ENCODE measurements at places on chromosomes 3 and 15.

GRCh38 chr3:48143992-48144391 lies 44.2 kb downstream of the CDC25A start:
- no peak overlapping the region for H3K4me3 ChIP-seq
- H3K4me1 ChIP-seq, result no peaks in the 10 kb centered on the region
- H3K27me3 ChIP-seq, result no peaks in the 10 kb centered on the region

GRCh38 chr3:128489927-128490649 lies 2.9 kb downstream of the GATA2 start:
- H3K4me1 ChIP-seq, result peaks cover 46% of the 10 kb centered on the region
- H3K27me3 ChIP-seq, result peaks cover 61% of the 10 kb centered on the region
- peak overlapping the region; percentile 76 for H3K27ac ChIP-seq
- H3K4me3 ChIP-seq, result peak overlapping the region; percentile 62
- H3K36me3 ChIP-seq, result no peaks in the 10 kb centered on the region

DNA sequence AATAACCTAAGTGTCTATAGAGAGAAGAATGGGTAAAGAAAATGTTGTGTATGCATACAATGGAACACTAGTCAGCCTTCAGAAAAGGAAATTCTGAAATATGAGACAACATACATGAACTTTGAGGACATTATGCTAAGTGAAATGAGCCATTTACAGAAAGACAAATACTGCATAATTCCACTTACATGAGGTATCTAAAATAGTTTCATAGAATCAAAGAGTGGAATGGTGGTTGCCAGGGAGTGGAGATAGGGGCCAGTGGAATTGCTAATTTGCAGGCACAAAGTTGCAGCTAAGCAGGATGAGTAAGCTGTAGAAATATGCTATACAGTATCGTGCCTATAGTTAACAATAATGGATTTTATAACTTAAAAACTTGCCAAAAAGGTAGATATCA lies 779.6 kb upstream of the ARPP21 start:
- H3K36me3 ChIP-seq, result no peaks in the 10 kb centered on the region
- H3K27me3 ChIP-seq, result no peaks in the 10 kb centered on the region
- DNase-seq, result no peak

GRCh38 chr3:106820726-106821362 lies 556.4 kb upstream of the CCDC54 start:
- no peaks in the 10 kb centered on the region for H3K36me3 ChIP-seq
- H3K27me3 ChIP-seq, result no peaks in the 10 kb centered on the region
- no peaks in the 10 kb centered on the region for H3K4me1 ChIP-seq
- no peak overlapping the region for H3K27ac ChIP-seq
- DNase-seq, result no peak

- no peak for DNase-seq
- no peak overlapping the region for H3K27ac ChIP-seq
Observed at GRCh38 chr15:45729141-45729540, 94.3 kb downstream of the SQOR start.

DNA sequence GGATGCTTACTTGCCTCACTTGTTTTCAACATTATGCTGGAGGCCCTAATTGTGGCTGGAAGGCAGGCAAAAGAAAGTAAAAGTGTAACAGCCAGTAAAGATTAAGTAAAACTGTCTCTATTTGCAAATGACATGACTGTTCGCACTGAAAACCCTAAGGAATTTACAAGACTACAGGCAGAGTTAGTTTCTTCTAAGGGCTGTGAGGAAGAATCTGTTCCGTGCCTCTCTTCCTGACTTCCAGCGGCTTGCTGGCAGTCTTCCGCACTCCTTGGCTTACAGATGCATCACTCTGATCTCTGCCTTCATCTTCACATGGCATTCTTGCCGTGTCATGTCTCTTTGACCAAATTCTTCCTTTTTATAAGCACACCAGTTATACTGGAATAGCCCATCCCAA lies 86.1 kb downstream of the DLG1 start:
- H3K27me3 ChIP-seq, result no peaks in the 10 kb centered on the region
- no peak for DNase-seq
- H3K4me3 ChIP-seq, result no peak overlapping the region
- no peak overlapping the region for H3K27ac ChIP-seq
- no peaks in the 10 kb centered on the region for H3K36me3 ChIP-seq
- peaks cover 11% of the 10 kb centered on the region for H3K4me1 ChIP-seq

DNA sequence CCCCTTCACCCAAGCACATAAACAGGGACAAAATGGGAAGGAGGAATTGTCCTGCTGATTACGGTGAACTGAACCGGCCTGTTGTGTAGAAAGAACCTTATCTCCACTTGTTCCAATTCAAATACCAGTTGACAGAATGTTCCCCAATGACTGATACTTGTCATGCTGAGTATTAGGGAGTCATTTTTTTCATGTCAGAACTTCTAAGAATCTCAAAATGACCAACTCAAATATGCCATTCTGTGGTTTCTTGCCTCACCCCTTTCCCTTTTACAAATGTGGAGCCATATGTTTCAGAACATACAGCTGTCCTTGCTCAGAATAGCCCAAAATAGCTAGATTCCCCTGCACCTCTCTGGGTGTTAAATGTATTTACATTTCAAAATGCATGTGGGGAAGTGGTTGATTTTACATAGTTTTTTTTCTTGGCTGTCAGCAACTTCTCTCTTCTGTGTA lies 405.9 kb upstream of the TBL1XR1 start:
- H3K4me3 ChIP-seq, result no peak overlapping the region
- H3K27ac ChIP-seq, result peak overlapping the region; percentile 69

GRCh38 chr3:23659840-23660430 lies 145.8 kb upstream of the UBE2E1 start:
- H3K27me3 ChIP-seq, result no peaks in the 10 kb centered on the region
- H3K36me3 ChIP-seq, result no peaks in the 10 kb centered on the region
- no peak overlapping the region for H3K27ac ChIP-seq
- H3K4me1 ChIP-seq, result peaks cover 29% of the 10 kb centered on the region
- H3K4me3 ChIP-seq, result no peak overlapping the region
- no peak for DNase-seq
